ENCODE measurements at places on chromosomes 11 and 22. TPM values are rescaled to one million over a fixed set of nuclear protein-coding genes. Genes with fewer than 3 reads are reported as not detected.

The XKR3 gene
- total RNA-seq, result 0.24 TPM

The KCNA4 gene
- total RNA-seq, result not detected

The HPX gene
- 1.6 TPM for total RNA-seq

The ADORA2A gene
- total RNA-seq, result 34.6 TPM

The SPON1 gene
- total RNA-seq, result 0.12 TPM

The PNPLA5 gene
- not detected for total RNA-seq

The RBMXL2 gene
- not detected for total RNA-seq

The INS gene
- not detected for total RNA-seq

The OMP gene
- total RNA-seq, result not detected

The GTSE1 gene
- 60.5 TPM for total RNA-seq

The RFPL1 gene
- not detected for total RNA-seq

The CALCA gene
- total RNA-seq, result not detected
